ENCODE measurements at places on chromosomes 1 and 21.

DNA sequence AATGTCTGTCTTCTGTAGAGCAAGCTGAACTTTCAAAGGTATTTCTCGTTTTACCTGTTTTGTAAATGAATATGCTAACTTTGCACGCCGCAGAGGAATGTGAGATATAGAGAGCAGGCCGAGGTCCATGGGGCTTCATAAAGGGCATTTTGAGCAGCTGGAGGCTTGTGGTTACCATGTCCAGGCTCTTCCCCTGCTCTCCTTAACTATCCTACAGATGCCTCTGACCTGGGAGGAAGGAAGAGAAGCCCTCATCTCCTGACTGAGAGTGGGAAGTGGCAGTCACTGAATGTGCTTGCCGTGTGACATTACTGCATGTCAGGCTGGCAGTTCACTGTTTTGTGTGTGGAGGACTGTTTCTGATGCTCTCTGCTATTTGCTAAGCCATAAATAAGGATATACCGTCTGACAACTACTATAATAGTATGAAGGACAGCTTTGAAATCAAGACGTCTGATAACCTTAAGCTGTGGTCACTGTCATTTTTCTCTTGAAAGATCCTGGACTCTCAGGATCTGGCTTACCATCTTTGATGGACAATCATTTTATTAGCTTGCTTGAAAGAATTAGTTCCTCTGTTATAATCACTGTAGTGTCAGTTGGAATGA lies 92.2 kb downstream of the DYRK1A start:
- DNase-seq = no peak

DNA sequence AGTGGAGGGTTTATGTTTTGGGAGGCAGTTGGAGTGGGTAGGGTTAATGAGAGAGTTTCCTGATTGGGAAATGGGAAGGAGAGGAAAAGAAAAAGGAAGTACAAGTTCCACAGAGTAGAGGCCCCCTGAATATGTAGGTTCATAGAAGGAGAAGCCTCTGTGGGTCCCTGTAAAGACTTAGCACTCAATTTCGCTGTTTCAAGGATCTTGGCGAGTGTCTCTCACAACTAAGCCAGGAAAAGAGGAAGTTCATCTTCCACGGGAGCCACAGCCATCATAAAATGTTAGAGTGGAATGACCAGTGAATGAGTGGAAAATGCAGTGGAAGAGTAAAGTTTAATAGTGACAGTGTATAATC lies 17.4 kb upstream of the DPYD start:
- no peak for DNase-seq

DNA sequence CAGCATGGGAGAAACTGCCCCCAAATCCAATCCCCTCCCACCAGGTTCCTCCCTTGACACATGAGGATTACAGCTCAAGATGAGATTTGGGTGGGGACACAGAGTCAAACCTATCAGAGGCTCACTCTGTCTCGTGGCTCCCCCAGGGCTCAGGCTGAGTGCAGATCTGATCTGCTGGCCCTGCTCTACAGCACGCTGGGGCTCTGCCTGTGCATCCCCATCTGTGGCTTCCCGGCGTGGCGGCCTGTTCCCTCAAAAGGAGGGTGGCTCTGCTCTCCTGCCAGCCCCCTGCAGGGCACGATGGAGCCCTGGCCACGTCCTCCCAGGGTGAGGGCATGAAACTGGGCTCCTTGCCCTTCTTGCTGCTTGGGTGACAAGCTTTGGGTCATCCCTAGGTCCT lies 19.8 kb upstream of the SMYD3 start:
- no peak for DNase-seq

DNA sequence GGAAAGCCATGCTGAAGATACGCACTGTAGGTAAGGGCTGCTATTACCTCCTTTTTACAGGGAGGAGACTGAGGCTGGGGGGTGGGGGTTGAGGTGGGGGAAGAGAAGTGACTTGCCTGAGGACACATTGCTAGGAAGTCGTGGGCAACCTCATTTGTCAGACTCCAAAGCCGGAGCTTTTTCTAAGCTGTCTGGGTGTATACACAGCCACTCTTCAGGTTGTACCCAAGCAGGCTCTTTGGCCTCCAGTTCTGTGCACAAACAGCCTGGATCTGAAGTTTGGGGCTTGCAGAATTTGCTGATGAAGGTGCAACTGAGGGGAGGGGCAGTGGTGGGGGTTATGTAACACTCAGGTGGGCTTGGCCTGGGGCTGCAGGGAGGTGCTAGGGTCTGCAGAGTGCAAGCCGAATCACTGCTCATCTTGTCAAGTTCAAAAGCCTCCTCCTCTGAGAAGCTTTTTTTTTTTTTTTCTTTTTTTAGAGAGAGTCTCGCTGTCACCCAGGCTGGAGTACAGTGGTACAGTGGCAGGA lies 16.9 kb downstream of the TINAGL1 start:
- no peak for DNase-seq

GRCh38 chr1:192639607-192640368 lies 3.8 kb downstream of the RGS13 start:
- DNase-seq = no peak

DNA sequence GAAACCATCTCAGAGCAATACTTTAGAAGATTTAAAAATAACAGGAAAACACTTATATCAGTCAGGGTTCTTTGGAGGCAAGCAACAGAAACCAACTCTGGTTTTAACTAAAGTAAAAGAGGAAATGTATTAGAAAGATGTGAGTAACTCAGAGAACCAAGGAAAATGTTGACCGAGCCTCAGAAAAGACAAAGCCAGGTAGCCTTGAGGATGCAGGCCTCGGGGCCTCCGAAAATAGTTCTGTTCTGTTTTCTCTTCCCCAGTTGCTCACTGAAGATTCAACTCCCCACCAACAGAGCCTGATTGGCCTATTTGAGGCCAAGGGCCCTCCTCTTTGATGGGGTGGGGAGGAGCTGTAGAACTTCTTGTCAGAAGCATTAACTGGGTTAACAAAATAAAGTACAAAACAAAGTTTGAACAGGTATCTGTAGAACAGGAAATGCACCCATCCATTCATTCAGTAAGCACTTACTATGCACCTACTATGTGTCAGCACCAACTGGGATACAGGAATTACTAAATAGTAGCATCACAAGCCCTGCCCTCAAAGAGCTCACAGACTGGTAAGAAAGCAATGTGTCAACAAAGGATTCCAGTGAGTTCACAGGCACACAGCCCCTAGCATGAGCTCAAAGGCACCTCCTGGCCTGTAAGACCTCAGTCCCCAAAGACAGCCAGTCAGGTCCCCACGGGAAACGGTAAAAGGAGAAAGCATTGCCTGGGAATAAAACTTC lies 12.6 kb downstream of the SLAMF8 start:
- DNase-seq = no peak
